ENCODE measurements at places on chromosomes 1 and 21. TPM values are rescaled to one million over a fixed set of nuclear protein-coding genes. Genes with fewer than 3 reads are reported as not detected.

DNA sequence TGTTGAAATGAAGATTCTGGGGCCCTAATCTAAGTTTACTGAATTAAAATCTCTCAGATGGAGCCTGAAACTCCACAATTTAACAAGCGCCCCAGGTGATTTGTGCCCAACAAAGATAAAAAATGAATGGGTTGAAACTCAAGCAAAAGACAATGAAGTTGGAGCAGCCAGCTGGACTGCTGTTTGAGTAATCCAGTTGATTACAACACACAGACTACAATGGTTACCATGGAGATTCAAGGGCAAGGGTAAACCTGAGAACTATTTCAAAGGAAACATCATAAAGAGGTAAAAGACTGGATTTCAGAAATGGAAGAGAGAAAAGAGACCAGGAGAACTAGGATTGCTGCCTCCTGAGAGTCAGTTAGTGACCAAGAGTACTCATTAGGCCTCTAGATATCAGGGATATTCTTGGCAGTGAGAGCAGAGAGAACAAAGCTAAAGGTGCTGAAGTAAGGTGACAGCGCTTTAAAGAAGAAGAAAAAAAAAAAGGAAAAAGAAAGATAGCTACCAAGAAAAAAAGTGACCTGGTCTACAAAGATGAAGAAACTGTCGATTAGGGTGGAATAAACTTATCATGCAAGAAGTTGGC lies 44.5 kb downstream of the LRRC53 start:
- DNase-seq = no peak

- DNase-seq = no peak
Measured at GRCh38 chr1:171506525-171507304, 21.4 kb downstream of the PRRC2C start.

DNA sequence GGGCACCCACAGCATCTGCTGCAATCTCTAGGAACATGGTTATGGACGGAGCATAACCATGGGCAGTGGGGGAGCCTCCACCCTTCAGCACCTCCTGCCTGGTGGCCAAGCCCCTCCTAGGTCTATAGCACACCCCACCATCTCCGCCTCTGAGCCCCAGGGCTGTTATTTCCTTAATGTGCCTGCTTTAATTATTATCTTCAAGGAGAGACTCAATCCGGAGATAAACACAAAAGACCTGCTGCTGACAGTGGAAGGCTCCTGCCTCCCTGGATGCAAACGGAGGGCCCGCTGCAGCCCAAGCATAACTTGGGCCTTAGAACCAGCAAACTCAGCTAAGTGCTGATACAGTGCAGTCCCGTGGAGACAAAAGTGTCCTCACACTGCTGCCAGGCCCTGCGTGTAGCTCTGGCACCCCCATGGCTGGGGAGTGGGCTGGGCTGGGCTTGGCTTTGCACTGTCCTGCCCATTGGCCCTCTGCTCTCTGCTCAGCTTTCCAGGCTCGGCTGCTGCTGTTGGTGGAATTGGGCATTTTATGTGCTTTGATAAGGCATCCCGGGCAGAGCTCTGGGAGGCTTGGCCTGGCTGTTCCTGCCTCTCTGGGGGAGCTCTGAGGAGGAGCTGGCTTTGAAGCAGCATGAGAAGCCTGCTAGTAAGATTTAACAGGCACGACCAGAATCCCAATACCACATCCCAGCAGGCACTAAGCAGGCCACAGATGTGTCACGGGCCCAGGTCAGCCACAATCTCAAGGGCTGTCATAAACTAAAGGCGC lies 620.2 kb downstream of the PTPRU start:
- DNase-seq = no peak

GRCh38 chr1:59345221-59345620 lies 48.3 kb downstream of the FGGY start:
- DNase-seq = no peak

DNA sequence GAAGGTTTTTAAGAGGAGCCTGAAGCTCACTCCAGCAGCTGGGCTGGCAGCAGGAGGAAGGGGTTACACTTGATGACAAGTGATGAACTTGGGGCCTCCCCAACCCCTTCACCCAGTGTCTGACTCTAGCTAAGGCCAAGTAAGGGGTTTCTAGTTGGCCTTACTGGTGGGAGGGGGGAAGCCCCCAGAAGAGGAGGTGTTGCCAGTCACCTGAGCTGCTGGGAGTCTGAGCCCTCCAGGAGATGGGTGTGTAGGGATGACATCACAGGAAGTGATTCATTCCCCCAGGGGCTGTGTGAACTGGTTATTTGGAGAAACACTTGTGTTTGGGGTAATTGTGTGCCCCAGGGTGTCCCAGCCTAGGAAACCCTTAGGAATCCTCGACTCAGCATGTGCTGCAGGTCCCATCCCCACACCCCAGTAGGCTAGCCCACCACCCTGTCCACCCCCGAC lies 3.1 kb downstream of the PADI1 start:
- no peak for DNase-seq

DNA sequence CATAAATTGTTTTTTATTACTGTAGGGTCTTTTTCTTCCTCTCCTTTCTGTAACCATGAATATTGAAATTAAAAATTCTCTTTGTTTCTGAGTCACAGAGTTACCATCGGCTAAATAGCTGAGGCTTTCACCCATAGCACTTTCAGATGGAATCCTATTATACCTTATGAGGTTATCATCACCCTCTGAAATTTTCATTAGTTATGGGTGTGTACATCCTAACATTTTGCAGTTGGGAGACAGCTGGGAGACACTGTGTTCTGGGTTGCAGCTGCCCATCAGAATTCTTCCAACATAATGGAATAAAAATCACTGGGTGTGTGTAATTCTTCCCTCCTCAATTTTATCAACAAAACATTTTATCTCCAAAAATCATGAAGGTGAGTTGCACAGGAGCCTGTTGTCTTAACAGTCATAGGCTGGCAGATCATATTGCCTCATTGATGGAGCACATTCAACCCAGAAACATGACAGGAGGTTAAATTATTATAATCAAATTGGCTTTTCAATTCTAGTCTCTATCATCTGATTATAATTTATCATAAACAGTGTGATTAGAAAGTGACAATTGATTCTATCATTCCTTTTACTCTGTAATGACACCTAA lies 17.4 kb downstream of the CYYR1 start:
- DNase-seq = no peak

The GJA8 gene
- not detected for total RNA-seq

The ZNF683 gene
- not detected for total RNA-seq

The F11R gene
- 20.7 TPM for total RNA-seq

The SFN gene
- 3.8 TPM for total RNA-seq
